ENCODE measurements at places on chromosomes 5 and 9. TPM values are rescaled to one million over a fixed set of nuclear protein-coding genes. Genes with fewer than 3 reads are reported as not detected.

Gene SLC34A3
- 0.13 TPM for total RNA-seq

Gene UQCRQ
- total RNA-seq = 512 TPM

Gene PPP1R26
- 15.3 TPM for total RNA-seq

Gene PCDHGB1
- total RNA-seq = 2.1 TPM

Gene PTGDS
- 0.71 TPM for total RNA-seq

Gene SIL1
- 26.8 TPM for total RNA-seq

Gene RAD50
- total RNA-seq = 27.6 TPM

Gene CHSY3
- total RNA-seq = 0.10 TPM

Gene PRR7
- total RNA-seq = 35.4 TPM
